Suprapubic skin (tissue), 4 donors: ENCODE measurements at places on chromosomes 2 and 18.

DNA sequence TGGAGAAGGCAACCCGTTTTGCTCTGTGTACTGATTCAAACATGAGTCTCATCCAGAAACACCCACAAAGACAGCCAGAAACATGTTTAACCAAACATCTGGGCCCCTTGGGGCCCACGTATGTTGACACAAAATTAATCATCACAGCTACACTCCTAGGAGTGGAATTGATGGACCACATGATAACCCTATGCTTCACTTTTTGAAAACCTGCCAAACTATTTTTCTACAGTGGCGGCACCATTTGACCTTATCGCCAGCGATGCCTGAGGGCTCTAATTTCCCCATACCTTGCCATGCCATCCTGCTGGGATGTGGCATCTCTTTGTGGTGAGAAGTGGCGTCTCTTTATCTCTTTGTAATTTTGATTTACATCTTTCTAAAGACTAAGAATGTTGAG, 38.5 kb downstream of the PSMG2 start:
- DNase-seq: no peak

GRCh38 chr2:74876081-74876886, 42.4 kb downstream of the HK2 start:
- no peak for DNase-seq

GRCh38 chr2:72883356-72883962, 3.7 kb upstream of the SPR start:
- no peak for DNase-seq

- DNase-seq: no peak
These were observed 15.2 kb downstream of the M1AP start for GRCh38 chr2:74632939-74633312.

GRCh38 chr18:67241299-67241698, 275.2 kb downstream of the DSEL start:
- DNase-seq: no peak

- no peak for DNase-seq
These were observed 5.6 kb upstream of the EML4 start for GRCh38 chr2:42163444-42164045.
